RPMI7951 (cell line): ENCODE measurements at places on chromosomes 4 and X. TPM values are rescaled to one million over a fixed set of nuclear protein-coding genes. Genes with fewer than 3 reads are reported as not detected.
A peak's percentile ranks its signal among the peaks of the same experiment; 100 is the strongest.

DNA sequence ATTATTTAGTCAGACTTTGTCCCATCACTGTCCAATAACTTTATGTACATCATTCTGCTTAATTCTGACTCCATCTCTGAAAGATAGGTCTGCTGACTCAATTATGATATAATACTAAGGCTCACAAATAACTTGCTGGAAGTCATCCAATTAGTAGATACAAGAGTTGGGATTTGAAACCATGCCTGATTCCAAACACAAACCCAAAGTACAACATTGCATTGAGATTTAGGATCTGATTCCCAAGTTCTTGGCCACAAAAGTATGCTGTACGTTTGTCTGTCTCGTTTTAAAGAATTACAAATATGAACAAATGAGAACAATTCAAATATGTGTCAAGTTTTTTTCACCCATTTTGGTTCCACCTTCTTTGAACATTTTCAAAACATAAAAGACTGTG is 108.8 kb downstream of the AMELX start:
- no peak for DNase-seq

DNA sequence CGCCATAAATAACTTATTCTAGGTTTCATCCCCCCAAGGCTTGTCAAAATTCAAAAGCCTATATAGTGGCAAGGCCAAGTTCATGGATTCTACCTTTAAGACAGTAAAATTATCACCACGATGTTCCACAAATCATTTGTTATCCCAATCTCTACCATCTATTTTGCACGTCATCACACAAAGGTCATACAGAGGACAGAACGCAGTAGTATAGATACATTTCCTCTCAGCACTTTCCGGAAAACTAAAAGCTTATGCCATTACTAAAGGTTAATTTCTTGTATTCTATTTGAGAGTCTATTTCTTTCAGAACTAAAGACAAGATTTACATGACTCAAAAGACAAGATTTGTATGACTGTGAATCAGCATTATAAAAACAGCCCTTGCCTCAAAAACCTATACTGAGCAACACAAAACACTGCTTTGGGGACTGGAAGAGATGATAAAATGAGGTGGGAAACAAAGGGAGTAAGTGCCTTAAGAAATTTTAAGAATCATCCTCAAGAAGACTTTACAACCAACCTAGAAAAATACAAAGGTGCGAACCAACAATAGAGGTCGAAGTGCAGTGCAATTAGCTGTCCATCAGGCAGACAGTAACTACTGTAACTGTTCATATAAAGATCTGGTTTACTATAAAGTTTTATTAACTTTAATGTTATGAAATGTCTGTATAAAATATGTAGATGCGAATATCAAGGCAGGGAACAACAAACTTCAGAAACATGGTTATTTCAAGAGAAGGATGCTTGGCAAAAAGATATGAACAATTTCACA is 7.6 kb downstream of the UBE2D3 start:
- DNase-seq: peak; percentile 16

GRCh38 chrX:132059973-132060540 is 37.0 kb downstream of the STK26 start:
- no peak for DNase-seq

- no peak for DNase-seq
Measured at GRCh38 chr4:44159991-44160390, 288.6 kb downstream of the KCTD8 start.

DNA sequence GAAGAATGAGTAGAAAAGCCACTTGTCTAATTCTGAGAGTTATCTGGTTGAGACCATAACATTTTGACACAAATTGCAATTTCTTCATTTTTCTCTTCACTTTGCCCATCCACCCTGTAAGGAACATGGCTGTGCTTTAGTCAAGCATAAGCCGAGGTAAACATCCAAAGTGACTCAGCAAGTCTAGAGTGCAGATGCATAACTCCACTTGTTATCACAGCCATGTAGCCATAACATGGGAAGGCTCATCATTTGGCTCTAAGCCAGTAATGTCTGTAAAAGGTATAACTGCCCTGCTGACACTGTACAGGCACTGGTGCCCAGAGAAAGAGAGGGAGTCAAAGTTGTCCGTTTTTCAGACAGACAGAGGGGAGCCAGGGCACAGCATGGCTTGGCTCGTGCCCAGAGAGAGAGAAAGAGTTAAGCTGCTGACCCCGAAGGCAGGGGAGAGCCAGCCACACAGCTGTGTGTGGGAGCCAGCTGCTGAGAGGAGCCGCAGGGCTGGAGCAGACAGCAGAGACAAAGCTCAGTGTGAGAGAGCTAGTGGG is 76.9 kb upstream of the EXOC1L start:
- peak; percentile 56 for DNase-seq

GRCh38 chr4:53647547-53647946 is 56.3 kb upstream of the LNX1 start:
- DNase-seq: no peak

DNA sequence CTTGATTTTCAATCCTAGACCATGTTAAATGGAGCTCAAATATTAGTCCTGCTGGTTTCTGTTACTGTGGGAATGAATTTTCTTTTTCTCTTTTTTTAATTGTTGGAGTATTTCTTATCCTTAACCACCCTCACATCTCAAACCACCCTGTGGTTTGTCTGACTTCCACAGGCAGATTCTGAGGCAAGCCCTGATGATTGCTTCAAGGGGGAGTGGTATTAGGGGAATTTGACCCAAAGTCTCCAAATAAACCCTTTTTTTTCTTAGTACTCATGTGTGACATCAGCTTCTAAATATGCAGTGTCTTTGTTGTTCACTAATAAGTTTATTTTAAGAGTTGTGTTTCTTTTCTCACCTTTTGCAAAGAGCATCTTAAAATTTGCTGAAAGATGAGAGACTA is 810.3 kb downstream of the IL1RAPL1 start:
- no peak for DNase-seq

Gene GABRA4
- not detected in 2 replicates for total RNA-seq

Gene DTHD1
- total RNA-seq: not detected in 2 replicates

Gene NLRP2B
- total RNA-seq: not detected in 2 replicates
